ENCODE measurements at places on chromosomes 7 and 10.

DNA sequence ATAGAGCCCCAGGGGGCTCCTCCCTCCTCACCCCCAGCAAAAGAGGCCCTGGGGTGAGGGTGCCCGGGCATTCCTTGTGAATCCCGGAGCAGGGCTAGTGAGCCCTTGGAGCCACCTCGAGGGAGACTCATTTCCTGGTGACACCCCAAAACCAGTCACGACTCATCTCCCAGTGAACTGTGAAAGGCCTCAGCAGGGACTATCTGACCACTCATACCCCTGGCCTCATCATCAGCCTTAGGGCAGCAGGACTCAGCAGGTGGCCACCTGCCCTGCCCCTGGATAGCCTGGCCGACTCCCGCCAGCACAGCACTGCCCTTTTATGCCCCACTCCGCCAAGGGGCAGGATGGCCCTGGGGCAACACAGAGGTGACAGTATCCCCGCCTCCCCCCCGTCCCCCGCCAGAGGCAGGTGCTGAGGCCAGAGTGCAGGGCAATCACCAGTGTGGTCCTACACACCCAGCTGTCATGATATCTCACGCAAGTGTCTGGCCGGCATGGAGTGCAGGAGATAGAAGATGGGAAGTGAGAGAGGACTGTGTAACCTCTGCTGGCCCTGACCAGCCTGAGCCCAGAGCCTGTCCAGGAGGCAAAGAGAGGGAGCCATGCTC is 3.2 kb downstream of the SNCG start:
- DNase-seq = no peak

DNA sequence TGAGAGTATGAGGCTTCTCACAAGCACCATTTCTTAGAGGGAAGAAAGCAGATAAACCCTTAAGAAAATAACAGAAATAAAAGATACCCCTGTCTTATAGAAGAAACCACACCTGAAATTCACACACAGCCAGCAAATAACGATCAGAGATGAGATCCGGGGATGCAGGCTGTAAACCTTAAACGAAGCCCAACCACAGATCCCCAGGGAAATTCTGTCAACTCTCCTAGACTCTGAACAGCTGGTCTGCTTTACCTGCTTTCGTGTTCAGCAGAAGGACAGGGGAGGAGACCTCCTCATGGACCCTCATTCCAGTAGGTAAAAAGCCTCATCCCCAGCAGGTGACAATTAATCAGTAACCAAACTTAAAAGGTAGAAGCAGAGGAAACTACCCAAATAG is 45.0 kb downstream of the VOPP1 start:
- DNase-seq = no peak

DNA sequence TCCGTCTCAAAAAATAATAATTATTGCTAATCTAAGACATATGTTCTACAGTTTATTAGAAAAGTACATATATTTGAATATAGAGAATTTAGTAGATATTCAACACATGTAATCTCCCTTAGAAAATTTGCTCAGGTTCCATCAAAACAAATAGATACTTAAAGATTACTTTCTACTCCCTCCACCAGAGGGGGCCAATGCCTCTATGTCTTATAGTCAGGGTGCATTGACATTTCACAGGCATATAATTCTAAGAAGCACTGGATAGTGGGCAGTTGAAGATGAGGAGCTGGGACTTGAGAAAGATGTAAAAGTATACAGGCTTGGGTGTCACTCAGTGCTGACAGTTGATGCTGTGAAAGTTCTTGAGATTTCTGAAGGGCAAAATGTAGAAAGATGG is 301.6 kb upstream of the HPS1 start:
- DNase-seq = no peak

DNA sequence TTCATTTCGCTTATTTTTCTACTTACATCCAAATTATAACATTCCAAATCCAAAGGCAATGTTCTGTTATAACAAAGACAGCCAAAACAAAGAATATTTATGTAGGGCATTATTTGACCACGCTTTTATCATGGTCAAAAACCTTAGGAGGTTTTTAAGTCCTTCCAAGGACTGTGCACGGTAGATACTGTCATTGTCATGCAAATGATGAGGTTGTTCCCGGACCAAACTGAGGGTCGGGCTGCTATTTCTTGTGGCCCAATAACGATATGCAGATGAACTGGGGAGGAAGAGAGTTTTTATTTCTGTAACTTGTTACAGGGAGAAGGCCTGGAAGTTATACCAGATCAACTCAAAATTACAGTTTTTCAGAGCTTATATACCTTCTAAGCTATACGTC is 56.6 kb upstream of the STEAP4 start:
- no peak for DNase-seq

GRCh38 chr7:106918991-106919390 is 53.9 kb downstream of the PIK3CG start:
- DNase-seq = no peak

DNA sequence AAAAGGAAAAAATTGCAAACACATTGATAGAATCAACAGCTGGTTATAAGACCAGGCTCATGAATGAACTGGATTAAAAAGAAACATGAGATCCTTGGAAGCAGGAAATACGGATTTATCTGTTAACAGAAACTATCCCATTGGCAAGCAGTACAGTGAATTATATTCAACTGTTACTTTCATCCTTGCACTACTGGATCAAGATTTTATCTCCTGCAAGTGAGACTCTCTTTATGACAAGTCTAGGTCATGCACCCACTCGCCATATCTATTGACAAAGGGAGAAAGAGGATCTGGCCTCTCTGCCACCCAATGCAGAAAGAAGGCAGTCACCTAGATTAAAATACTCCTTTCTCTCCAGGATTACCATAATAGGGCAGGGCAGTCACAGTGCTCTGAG is 41.4 kb downstream of the CSTF2T start:
- no peak for DNase-seq

DNA sequence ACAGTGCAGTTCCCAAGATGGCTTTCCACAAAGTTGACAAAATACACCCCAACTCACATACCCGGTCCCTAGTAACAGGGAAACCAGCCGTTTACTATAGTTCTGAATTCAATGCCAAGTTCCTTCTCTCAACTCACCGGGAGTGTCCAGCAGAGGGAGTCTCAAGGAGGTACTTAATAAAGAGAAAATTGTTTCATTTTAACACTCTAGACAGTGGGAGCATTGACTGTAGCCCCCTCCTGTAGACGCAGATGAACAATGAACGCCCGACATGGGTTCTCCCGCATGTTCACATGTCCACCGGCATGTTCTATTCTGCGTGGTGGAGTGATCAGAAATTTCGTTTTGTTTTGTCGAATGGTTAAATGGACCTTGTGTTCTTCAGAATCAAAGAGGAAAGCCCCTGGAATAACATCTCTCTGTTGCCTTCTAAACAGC is 1.9 kb downstream of the HIPK2 start:
- DNase-seq = no peak

GRCh38 chr10:22581461-22581860 is 132.9 kb downstream of the PIP4K2A start:
- no peak for DNase-seq

DNA sequence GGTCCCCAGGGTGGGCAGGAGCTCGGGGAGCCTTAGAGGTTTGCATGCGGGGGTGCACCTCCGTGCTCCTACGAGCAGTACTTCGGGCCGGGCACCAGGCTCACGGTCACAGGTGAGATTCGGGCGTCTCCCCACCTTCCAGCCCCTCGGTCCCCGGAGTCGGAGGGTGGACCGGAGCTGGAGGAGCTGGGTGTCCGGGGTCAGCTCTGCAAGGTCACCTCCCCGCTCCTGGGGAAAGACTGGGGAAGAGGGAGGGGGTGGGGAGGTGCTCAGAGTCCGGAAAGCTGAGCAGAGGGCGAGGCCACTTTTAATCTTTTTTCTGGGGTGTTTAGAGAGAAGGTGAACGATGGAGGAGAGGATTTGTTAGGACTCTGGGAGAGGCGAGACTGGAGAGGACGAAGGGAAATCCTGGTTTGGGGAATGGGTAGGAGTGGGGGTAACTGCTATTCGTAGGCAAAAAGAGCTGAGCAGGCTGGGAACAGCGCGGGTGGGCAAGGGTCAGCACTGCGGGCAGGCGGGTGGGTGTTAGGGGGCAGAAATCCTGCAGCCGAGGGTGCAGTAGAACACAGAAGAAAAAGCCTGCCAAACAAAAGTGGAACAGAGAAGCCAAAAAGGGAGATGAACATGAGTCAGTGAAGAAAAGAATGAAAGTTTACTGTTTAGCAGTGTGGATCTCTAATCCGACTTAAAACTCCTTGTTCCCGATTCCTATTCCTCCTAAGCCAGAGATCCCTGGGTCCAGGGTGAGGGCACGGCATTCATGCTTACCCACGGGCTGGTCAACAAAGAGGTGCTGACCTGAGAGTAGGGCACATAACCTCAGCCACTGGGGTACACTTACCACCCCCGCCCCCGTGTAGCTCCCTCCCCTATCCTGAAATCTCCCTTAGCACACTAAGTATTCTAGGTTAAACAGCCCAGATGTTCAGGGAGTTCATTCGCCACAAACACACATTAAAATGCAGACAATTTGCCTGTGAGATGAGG is 26.9 kb downstream of the PRSS2 start:
- DNase-seq = no peak

Measured in dorsolateral prefrontal cortex (tissue), 122 donors.